ENCODE measurements at places on chromosomes 16 and 17.

GRCh38 chr16:50449800-50450199 is 81.0 kb upstream of the BRD7 start:
- no peak for DNase-seq

DNA sequence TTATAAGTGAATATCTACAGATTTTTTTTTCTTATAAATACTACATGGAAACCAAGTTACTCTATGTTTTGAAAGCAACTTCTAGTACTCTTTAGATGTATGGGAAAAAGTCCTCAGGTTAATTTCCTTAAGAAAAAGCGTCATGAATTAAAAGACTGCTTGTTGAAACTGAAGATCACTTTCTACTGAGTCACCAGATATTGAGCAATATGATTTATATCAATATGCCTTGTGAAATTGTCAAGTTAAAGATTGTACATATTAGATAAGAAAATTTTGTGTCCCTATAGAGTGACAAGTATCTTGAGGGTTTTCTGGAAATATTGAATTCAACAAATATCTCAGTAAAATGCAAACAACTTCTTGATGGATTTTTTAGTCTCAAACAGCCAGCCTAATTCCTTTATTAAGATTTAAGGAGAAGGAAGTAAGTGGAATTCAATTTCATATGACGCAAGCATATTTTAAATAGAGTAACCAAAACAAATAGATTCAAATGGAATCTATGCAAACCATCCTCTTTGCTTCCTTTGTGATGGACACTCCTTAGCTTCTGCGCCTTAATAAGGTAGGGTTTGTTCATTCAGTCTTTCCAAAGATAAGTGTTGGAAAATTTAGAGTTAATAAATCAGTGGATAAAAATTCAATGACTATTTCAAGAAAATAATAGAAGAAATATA is 16.6 kb downstream of the KRT12 start:
- no peak for DNase-seq

GRCh38 chr17:67911059-67911782 is 85.0 kb downstream of the C17orf58 start:
- no peak for DNase-seq

DNA sequence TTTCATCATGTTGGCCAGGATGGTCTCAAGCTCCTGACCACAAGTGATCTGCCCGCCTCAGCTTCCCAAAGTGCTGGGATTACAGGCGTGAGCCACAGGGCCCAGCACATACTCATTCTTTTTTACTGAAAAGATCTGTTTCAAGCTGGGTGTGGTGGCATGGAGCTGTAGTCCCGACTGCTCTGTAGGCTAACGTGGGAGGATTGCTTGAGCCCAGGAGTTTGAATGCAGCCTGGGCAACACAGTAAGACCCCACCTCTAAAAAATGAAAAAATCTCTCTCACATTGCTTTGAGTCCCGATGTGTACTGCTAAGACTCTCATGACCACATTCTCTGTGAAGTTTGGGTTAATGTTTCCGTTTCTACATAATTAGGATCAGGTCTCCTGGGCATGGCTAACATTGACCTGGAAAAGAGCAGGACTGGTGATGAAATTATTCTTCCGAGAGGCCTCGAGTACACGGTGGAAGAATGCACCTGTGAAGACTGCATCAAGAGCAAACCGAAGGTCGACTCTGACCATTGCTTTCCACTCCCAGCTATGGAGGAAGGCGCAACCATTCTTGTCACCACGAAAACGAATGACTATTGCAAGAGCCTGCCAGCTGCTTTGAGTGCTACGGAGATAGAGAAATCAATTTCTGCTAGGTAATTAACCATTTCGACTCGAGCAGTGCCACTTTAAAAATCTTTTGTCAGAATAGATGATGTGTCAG is 2.3 kb downstream of the TNFRSF17 start:
- no peak for DNase-seq

- DNase-seq: no peak
These were observed 293.3 kb downstream of the CEP112 start for GRCh38 chr17:65898651-65899050.

DNA sequence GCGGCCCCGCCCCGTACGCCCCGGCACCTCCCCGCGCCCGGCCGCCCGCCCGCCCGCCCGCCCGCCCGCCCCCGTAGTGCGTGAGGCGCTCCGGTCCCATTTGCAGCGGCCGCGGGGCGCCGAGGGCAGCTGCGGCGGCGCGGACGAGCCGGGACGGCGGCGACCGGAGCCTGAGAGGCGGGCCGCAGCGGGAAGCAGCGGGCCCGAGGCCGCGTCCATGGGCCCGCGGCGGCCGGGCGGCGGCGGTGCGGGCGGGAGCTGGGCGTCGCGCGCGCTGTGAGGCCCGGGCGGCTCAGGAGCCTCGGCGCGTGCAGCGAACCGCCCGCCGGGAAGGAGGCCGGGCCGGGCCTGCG is at the start of gene MPRIP:
Gene MPRIP, plus strand, starts transcription at position 74 of the 353 bp plus-strand sequence. CDS start 392 bp downstream, outside the sequence.
- no peak for DNase-seq

DNA sequence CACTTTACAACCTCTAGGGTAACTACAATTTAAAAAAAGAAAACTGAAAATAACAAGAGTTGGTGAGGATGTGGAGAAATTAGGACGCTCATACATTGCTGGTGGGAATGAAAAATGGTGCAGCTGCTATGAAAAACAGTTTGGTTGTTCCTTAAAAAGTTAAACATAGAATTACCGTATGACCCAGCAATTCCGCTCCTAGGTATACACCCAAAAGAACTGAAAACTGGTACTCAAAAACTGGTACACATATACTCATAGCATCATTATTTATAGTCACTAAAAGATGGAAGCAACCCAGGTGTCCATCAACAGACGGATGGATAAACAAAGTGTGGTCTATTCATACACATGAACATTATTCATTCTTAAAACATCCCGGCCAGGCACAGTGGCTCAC is 42.9 kb upstream of the DNAH17 start:
- DNase-seq: no peak

GRCh38 chr17:75872434-75873351 is 5.7 kb downstream of the TRIM47 start:
- peak; percentile 84 for DNase-seq

DNA sequence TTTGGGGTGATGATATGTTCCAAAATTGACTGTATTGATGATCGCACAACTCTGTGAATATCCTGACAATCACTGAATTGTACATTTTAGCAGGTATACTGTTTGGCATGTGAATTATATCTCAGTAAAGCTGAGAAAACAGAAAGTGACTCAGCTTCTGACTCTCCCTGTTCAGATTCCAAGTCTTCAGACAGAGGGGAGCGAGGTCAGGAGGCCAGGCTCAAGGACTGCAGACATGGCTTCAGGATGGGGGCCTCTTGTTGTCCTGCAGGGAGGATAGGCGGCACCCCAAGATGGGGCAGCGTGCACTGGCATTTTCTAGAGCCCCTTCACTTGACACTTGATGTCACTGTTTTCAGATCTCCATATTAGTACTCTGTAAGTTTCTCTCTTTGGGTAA is 45.6 kb downstream of the KNOP1 start:
- DNase-seq: no peak

DNA sequence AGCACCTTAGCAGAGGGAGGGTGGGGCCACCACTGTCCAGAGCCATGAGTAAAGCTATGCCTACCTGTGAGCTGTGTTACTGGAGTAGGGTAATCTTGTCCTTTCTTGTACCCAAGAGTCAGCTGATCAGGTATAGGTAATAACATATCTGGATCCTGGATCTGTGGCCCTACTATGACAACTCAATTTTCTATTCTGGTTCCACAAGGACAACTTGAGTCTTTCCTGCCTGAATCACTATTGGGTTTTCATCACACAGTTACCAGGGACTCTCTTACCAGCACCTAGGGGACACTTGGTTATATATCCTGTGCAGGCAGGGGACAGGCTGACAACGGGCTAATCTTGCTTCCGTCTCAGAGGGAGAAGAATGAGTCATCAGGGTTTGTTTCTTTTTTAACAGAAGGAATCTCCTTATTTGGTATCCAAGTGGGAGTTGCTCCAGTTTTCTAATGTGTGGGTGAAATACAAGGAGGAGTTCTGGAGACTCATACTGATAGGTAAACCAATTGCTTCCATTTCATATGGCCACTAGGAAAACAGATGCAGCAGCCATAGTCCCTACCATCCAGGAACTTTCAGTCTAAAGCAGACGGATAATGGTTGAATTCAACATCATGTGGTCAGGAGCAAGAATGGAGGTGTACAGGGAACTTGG is 6.8 kb downstream of the ZNF267 start:
- peak; percentile 90 for DNase-seq

- no peak for DNase-seq
These were observed 168.2 kb upstream of the IRX6 start for GRCh38 chr16:55155815-55156214.

- DNase-seq: no peak
These were observed 77.3 kb downstream of the RPTOR start for GRCh38 chr17:80621997-80622357.

GRCh38 chr17:50396261-50397110 is 837 bp downstream of the LRRC59 start:
- DNase-seq: peak; percentile 57

GRCh38 chr17:27320222-27320560 is 26.3 kb downstream of the WSB1 start:
- no peak for DNase-seq

DNA sequence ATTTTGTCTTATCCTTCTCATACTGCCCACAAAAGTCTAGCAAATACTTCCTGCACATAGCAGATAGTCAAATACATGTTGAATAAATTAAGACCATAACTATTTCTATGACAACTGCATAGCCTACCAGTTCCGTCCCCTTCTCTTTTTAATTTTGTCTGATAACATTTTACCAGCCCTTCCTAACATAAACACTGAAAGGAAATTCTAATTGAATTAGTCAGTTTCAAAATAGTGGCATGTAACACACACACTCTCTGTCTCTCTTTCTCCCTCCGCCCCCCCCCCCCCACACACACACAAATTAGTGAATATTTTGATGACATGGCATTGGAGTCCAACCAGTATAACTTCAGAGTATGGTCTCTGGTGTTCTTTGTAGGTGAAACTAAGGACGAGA is 41.8 kb downstream of the TNRC6C start:
- peak; percentile 82 for DNase-seq

GRCh38 chr16:14198572-14198971 is 127.5 kb downstream of the MRTFB start:
- no peak for DNase-seq

DNA sequence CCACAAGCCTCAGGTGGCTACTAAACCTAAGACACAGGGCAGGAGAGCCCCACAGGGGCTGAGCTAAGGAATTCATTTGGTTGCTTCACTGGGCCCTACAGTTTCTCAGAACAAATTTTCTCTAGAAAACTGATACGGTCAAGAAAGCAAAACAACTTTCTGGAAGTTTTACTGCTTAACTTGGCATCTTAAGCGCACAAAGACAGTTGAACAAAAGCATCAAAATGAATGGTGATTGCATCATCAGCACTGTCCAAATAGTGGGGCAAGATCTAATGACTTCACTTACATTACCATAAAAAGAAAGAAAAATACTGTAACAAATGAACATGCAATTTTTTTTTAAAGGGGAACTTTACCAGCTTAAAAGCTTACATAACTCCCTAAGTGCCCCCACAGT is 47.6 kb downstream of the XPO6 start:
- no peak for DNase-seq

DNA sequence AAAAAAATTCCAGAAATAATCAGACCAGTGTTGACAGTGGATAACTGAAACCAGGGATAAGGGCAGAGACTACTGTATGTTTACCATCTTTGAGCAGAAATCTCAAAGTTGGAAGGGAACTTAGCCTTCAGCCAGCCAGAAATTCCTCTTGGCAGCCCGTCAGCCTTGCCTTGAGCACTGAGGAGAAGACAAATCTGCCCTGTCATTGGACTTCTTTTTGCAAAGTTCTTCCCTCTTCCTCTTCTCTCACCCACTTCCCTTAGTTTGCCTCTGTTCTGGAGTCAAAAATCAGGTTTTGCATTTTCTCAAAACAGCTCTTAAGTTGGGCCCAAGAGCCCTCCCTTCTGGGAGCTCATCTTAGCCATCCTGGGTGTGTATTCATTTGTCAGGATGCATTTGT is 6.2 kb downstream of the TUFM start:
- no peak for DNase-seq

DNA sequence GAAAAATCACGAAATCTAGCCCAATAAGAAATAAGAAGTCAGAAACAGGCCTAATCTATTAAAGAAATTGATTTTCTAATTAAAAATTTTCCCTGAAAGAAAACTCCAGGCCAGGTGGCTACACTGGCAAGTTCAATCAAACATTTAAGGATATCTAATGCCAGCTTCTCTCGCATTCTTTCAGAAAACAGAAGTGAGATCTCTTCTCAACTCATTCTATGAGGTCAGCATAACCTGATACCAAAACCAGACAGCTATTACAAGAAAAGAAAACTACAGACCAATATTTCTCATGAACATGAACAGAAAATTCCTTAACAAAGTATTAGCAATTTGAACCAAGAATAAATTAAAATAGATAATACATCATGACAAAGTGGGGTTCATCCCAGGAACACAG is 52.4 kb downstream of the AXIN2 start:
- DNase-seq: no peak

DNA sequence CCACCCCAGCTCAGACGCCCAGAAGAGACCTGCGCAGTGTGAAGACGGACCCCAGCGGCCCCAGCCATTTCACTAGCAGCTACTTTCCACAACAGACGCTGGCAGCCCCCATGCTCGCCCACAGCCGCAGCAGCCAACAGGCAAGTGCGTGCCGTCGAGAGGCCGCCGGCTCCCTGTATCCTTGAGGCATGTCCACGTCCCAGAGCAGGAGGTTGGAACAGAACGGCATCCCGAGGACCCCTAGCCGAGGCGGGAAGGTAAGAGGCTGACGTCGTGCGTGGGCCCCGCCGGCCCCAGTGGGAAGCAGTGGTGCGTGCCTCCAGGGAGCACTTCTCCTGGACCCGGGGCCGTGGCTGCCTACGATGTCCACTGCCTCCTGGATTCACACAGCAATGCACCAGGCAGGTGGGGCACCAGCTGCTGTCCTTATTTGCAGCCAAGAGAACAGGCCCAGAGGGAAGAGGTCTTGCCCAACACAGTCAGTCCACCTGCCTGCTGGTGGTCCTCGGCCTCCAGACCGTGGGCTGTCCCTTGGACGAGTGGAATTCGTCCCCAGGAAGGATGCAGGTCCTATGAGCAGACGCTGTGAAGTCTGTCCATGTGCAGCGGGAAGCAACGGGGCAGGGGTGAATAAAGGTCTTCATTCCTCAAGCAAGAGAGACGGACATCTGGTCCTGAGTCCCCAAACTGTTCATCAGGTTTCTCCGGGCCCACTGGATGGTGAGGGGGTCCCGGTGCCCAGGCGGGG is 38.5 kb downstream of the SLC7A5 start:
- DNase-seq: no peak

DNA sequence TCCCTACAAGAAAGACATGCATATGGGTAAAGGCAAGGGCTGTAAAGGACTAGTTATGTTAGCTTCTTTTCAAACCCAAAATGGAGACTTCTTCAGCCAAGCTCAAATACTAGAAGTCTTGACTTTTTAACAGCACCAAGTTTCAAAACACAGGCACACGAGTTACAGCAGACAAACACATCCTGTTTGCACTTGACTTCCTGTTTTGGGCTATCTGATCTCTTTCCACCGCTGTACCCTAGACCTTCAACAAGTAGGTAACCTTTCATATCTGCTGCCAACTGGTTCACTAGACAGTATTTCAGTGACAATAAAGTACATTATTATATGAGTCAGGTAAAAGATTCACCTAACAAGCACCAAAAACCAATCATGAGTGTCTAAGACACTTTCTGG is 12.3 kb downstream of the RFFL start:
- DNase-seq: no peak

- no peak for DNase-seq
These were observed 7.7 kb downstream of the METRNL start for GRCh38 chr17:83086907-83087787.

GRCh38 chr17:29837531-29837930 is 92.5 kb downstream of the SSH2 start:
- no peak for DNase-seq

GRCh38 chr16:85320677-85321385 is 208.6 kb upstream of the CIBAR2 start:
- no peak for DNase-seq

Data from M059J (cell line).